ENCODE measurements at places on chromosomes 12 and 14.

DNA sequence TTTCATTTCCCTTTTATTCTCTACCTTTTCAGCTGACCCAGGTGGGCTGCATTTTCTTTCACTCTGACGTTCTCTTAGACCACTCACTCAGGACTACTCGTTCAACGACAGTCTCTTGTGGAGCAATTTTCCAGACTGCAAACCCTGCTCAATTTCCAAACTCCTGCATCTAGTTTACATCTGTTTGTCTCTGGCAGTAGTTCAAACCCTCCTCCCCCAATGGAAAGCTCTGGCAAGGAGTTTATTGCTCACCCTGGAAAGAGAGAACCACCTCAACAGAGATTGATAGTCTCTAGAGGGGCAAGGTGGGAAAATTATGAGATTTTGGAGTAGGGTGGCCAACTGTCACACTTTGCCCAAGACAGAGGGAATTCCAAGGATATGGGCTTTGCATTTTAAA, 130.2 kb downstream of the TSHR start:
- DNase-seq: no peak

DNA sequence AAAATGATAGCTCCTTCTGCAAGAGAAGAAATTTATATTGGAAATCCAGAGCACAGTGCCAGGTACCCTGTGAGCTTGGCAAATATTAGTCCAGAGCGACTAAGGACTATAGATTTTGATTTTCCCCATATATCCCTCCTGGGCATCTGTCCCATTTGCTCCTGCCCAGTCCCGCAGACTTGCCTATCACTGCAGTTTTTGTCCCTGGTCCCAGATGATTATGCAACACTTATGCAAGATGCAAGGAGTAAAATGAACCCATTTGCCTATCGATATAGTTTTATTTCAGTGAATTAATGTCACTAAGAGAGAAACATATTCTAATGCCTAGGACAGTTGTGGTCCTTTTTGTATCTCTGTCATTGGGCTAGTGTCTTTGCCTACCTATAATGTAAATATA, 215.9 kb upstream of the BMP4 start:
- DNase-seq: no peak

DNA sequence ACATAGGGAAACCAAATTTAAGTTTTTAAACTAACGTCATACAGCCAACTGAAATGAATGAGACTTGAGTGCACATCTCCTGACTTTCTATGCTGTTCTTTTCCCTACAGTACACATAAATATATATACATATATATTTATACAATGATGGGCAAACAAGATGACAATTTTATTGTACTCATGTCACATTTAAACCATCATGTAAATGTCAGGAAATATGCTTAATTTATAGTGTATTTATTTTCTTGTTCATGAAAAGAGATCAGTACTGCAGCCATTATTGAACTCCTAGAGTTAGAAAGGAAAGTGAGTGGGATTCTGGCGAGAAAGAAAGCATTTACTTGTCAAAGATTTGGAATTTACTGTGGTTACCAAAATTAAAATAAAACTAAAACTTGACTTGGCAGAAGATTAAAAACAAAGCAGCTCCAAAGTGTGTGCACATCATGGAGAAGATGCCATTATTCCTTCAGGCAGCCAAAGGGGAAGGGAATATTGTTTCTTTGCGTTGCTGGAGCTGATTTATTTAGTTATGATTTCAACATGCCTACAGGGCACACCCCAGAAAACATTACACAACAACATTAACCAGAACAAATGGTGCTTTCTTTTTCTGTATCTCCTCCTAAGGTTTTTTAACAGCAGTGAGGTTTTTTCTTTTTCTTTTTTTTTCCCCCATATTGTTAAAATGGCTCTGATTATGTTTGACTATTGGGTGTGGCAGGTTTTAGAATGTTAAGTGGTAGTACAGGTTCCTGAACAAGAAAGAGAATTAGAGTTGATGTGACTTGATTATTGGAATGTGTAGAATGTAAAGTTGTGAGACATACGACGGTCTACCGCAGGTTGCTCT, 144.6 kb downstream of the RAD51B start:
- DNase-seq: no peak

DNA sequence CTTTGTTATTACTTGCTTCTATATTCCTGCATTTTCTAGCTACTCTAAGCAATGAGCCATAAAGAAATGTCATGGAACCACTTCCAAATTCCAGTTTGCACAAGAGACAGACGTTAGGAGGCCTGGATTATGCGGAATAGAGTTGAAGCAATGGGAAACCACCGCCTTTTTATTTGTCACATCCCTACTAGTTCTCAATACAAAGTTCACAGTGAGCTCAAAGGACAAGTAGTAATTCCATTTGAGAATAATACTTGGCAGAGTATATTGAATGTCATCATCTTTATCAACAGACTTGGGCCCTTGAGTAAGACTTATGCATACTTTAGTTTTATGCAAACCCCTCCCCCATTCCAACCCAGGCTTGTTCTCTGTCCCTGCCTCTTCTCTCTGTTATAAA, 3.7 kb upstream of the SLC15A5 start:
- DNase-seq: no peak

GRCh38 chr12:64086946-64087345, 135.2 kb downstream of the KICS2 start:
- DNase-seq: no peak

GRCh38 chr14:22255017-22255950, 333.7 kb downstream of the DAD1 start:
- DNase-seq: no peak

Measured in activated T-helper 1 cell treated with anti-CD3 and anti-CD28 coated beads, Interleukin-2, amount 50 U/mL, for 16 hours (primary cell).